ENCODE measurements at places on chromosomes 2 and 18.

- DNase-seq: no peak
Observed at GRCh38 chr2:235854276-235854675, 313.9 kb downstream of the GBX2 start.

DNA sequence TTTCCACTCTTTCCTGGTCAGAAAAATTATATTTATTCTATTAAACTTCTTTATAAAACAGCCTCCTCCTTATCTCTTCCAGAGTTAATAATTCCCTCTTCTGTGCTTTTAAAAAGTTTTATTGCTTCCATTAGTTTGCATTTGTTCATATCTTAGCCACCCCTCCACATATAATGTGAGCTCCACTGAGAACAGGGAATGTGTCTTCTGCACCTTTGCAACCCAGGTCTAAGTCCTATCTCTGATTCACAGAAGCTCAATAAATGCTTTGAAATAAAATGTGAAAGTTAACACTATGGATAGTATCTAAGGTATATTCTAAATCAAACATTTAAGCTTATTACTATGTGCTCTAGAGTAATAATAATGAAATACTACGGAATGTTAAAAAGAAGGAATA lies 9.3 kb upstream of the LRATD1 start:
- no peak for DNase-seq

- DNase-seq: no peak
Observed at GRCh38 chr2:67828066-67828465, 234.7 kb downstream of the C1D start.

DNA sequence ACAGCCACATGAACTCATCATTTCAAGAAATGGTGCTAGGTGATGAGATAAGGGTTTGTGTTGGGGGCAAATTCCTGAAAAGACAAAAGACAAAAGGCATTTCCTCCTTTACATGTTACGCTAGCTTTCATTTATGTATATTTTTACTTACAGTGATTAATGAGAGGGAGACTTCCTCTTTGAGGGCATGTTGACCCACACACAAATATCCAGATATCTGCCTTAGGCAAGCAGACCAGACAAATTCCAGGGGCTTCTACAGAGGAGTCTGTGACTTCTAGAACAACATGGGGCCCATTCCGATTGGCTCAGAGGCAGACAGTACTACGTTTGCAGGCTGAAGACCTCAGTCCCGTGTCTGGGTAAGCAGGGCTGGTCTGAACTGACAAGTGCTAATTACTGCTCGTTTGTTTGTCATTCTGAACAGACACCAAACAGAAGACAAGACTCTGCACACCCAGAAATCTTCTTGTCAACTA lies 74.8 kb upstream of the ST6GAL2 start:
- DNase-seq: no peak

- DNase-seq: no peak
Observed at GRCh38 chr18:31490833-31491232, 7.1 kb upstream of the DSG2 start.

GRCh38 chr2:27527182-27527581 lies 30.5 kb downstream of the GCKR start:
- DNase-seq: no peak

GRCh38 chr2:175414882-175415487 lies 233.5 kb upstream of the ATP5MC3 start:
- peak; percentile 59 for DNase-seq

DNA sequence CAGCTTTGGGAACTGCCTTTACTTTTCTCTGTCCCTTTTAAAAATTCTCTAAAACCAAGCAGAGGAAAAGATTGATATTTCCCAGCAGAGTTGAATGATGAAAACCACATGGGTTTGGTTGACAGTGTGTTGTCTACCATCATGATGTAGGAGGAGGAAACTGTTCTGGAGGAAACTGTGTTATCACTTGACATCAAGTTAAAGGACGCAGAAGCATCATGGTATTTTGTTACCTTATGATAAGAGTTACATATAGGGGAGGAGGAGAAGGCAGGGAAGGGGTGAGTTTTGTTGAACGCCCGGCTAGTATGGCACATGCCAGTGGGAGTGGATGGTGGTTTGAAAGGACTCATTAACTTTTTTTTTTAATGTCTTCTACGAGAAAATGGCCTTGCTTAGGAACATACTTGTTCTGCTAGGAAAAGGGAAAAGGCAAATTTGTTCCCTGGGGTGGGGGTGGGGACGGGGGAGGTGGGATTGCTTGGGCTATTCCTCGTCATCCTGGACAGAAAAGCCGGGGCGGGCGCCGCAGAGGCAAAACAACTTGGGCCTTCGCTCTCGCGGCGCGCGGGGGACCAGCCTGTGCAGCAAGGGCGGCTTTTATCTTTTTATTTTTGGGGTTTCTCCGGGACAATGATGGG lies 766 bp downstream of the TMEM17 start:
- peak; percentile 23 for DNase-seq

DNA sequence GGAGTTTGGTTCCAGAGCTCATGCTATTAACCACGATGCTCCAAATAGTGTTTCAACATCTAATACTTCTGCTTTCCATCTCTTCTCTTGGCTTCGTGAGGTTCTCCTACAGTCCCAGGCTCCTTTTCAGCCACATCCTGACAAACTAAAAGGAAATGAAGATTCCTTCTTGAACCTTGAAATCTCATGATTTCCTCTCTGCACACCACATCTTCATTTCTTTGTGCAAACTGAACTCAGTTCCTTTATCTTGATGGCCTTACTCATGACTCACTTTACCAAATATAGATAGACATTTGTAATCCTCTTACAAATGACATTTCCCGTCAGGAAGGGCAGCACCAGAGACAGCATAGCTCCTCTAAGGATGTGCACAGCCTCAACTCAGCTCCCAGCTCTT lies 50.0 kb upstream of the ITGA4 start:
- no peak for DNase-seq

GRCh38 chr18:12768625-12769024 lies 65.8 kb downstream of the PSMG2 start:
- DNase-seq: no peak

- DNase-seq: peak; percentile 30
Observed at GRCh38 chr18:3151399-3152264, 68.1 kb downstream of the MYOM1 start.

DNA sequence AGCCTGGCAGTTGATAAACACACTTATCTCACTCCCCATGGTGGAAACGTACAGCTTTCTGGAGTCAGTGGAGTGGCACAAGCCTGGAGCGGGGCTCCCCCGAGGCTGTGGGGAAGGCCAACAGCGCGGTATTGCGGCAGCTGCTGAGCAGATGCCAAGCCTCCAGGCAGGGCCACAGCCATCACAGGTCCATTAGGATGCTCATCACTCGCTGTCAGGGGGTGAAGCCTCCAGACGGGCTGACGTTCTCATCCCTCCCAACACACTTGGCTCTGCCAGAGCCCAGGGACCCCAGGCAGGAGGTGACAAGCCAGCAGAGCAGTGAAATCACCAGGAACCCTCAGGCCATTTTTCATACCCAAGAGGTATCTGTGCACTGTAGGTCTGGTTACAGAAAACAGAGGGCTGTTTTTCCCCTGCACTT lies 529.2 kb upstream of the KLHL29 start:
- no peak for DNase-seq

DNA sequence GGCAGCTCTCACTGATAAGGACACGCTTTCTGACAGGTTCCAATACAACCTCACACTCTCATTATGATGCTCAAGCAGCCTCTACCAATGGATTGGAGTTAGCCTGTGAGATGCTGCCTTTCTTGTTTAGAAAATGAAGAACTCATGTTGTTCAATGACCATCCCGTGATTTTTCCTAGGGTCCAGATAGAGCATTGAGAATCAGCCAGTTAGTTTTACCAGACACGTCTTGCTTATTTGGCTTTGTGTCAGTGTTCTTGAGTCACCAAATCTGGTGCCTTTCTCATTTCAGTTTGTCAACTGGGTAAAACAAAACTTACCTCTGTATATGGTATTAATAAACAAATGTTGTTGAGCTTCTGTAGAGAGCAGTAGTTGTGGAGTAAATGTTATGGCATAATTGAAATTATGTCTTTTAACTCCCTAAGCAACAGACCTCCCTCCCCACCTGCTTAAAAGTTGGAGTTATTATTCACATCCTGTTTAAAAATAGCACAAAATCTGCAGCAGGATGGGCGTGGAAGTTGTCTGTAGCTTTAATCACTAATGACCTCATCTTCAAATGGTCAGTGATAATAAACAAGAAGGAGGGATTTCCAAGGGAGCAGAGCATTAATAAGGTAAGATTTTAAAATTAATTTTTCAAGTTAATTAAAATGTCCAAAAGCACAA lies 167.3 kb downstream of the HRH4 start:
- DNase-seq: no peak

DNA sequence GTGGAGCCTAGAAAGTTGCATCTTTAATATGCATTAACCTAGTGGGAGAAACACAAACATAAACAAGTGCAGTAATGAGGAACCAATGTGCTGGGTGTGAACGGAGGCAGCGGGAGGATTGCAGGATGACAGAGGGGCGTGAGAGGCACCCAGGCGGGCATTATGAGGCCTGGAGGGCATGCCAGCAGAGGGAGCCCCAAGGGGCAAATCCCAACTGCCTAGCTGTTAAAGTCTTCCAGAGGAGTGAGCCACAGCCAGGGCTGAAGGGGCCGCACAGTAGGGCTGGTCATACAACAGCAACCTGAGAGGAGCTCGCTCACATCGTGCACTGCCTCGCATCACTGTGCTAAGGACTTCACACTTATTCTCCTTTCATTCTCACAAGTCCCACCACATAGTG lies 13.3 kb upstream of the PRELID3A start:
- DNase-seq: no peak

All from A549 (cell line).